ENCODE measurements at places on chromosomes 16 and 17.

DNA sequence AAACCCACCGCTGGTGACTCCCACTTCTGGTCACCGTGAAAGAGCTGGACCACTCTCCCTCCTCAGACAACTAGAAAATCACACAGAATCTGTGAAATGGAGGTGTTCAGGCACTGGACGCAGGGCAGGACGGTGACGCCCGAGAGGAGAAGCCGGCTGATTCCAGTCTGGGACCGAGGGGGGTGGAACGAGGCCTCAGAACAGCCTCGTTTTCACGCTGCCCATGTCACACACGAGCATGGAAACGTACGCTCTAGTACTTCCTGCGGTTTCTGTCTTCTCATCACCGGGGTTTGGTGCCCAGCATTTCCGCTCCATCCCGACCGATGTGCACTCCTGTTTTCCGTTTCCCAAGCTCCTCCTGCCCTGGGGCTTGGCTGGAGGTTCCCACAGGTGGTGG lies 101.8 kb upstream of the METRNL start:
- DNase-seq, result no peak

- DNase-seq, result peak; percentile 92
These were observed 826 bp upstream of the TLCD1 start for GRCh38 chr17:28726627-28727491.

DNA sequence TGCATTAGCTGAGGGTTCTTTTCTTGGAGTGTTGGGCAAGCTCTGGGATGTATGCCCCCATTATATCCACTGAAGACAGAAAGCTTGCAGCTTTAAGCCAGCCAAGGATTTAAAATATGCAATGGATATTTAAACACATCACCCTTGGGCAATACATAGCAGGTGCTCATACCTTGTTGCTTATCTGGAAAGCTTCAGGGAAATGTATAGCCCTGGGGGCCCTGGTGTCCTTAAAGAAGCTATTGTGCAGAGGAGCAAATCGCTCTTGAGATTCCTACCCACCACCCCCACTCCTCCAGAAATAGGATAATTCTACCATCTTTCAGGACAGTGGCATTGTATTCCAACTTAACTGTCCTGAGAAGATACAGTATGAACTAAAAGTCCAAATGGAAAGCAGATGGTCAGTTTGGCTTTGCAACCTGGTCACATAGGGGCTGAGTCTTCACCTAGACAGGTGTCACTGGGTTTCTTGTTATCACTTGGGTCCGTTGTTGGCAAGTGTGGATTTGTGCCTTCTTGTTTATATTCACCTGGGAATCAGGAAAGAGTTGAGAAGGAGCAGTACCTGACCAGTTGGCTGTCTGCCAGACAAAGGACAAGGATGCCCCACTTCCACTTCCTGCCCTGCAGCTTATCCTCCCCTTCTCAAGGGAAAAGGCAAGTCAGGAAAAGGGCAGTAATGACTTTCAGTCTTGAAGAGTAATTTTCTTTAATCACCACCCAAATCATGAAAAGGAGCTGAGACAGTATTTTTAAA lies 3.4 kb downstream of the ANKRD40CL start:
- no peak for DNase-seq

GRCh38 chr16:50838885-50839284 lies 97.0 kb downstream of the CYLD start:
- DNase-seq, result no peak

DNA sequence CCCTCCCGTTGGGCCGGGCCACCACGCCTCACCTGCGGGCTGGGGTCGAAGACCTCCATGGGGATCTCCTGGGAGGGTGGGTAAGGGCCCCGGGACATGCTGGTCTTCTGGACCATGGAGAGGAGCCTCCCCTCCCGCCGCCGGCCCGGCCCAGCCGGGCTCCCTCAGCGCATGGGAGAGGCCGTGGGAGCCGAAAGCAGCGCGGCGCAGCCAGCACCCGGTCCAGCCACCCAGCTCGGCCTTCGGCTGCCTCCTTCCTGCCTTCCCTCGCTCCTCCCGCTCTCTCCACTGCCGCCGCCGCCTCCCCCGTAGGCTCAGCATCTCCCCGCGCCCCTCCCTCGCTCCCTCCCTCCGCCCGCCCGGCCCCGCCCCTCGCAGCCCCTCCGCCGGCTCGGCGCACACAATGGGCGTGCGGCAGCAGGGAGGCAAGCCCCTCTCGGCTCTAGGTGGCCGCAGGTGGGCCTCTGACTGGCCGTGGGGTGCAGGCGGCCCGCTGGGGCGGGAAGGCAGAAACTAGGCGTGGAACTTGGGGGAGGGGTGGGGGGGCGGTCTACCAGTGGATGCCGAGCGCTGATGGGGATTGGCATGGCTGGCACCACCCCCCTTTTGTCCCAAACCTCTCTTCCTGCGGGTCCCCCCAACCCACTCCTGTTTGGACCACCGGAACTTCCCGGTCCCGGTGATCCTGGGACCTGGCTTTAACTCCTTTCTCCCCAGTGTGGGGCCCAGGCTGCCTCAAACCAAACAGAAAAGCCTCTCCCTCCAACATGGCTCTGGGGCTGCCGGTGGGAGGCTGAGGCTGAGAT lies at the start of gene CACNB1:
Gene CACNB1, minus strand, starts transcription at position 290 of the 806 bp plus-strand sequence. Its CDS starts 174 bp downstream, at position 116.
- DNase-seq, result peak; percentile 62

- no peak for DNase-seq
These were observed 151.1 kb upstream of the GSE1 start for GRCh38 chr16:85461814-85462713.

GRCh38 chr16:24753000-24753399 lies 23.5 kb downstream of the TNRC6A start:
- DNase-seq, result no peak

DNA sequence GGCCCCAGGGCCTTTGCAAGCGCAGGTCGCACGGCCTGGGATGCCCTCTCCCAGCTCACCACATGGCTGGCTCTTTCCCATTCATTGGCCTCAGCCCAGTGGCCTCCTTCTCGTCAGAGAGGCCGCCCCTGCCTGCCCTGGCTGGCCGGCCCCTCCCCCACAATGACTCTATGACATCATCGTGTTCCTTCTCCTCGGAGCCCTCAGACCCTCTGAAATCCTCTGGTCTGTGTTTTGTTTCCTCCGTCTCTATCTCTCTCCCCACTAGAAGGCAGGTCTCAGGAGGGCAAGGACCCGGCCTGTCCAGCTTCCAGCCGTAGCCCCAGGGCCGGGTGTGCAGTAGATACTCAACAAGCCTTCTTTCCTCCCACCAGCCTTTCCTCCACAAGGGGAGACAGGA lies 164.8 kb upstream of the FOXF1 start:
- no peak for DNase-seq

DNA sequence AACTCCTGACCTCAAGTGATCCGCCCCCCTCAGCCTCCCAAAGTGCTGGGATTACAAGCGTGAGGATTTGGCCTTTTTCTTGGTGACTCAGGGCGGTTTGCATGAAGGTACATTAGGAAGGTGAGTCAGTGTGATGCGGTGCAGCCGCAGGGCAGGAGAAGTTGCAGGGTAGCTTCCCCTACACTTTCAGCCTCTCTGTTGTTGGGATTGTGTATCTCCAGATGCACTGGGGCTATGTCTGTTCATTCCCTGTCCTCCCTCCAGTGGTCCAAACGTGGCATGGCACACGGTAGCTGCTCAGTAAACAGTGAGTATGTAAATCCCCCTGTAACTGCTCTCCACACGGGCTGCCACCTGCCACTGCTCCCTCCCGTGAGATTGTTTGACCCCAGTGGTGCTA lies 109.1 kb upstream of the CDC42EP4 start:
- DNase-seq, result no peak

- no peak for DNase-seq
These were observed 63.9 kb downstream of the KANSL1 start for GRCh38 chr17:46129302-46129701.

DNA sequence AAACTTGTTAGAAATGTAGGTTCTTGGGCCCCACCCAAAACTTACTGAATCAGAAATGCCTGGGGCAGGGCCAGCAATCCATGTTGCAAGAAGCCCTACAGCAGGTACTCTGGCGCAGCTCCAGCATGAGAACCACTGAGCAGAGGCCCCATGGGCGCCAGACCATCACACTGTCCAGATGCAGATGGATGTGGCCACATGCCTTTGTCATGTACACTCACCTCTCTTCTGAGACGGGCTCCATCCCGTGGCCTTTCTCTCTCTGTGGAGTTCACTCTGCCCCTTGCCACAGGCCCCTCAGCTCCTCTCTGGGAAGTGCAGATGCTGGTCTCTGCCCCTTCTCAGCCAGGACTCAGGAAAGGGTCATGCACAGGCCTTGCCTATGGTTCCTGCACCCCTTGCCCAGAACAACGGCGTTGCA lies 2.3 kb upstream of the CCNF start:
- DNase-seq, result no peak

DNA sequence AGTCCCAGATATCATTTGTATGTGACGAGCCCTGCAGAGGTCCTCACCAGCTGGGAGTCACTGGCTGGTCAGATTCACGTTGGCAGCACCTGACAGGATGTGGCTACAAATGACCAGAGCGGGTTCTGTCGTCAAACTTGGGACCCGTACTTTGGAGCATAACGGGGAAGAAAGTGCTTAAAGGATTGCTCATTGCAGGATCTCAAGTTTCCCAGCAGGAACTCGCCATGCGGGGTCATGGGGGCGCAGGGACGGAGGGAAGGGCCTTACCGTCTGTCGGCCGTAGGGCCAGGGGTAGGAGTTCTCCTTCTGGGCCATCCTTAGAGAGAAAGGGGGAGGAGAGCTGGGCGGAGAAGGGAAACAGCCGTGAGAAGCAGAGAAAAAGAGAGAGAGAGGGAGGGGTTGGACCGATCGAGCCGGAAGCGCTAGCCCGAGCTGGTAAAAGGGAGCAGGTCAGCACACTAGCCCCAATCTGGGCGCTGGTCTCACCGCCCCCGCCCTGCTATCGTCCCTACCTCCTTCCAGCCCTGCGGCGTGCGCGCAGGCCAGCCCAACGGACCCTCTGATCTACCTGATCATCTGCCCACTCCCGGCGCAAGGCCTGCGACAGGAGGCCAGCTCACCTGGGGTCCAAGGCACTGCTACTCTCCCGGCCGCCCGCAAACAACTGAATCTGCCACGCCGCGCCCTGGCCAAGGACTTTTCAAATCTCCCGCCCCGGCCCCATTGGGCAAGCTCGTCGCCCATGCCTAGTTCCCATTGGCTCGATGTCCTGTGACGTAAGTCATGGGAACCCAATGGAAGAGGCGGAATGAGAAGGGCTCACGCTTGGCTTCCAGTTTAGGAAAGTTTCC lies at the start of gene AURKB:
Gene AURKB, minus strand, starts transcription at position 669 of the 854 bp plus-strand sequence. Its CDS starts 351 bp downstream, at position 318.
- peak; percentile 84 for DNase-seq

DNA sequence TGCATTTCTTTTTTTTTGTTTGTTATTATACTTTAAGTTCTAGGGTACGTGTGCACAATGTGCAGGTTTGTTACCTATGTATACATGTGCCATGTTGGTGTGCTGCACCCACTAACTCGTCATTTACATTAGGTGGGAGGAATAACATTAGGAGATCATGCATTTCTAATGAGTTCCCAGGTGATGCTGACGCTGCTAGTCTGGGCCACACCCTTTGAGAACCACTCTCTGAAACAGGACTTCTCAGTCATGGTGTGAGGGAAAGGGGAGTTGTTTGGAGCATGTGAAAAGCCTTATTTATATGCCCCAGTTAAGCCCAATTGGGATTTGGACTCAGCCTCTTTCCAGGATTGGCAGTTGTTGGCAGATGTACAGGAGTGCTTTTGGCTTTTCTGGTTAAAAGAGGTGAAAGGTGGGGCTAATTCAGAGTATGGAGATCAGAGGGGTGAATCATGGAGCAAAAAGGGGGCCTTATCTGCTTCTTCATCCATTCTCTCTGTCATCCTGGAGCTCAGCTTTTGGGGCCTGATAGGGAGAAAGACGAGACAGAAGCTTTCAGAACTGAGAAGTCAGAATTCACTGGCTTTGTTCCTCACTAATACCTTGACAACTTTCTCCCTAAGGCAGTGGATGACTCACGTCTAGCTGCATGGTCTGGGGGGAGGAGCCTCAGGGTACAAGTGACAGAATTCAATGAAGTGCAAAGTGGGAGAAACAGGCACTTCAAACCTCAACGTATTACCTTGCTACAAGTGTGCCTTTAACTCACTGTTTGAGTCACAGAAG lies 180.0 kb upstream of the CACNG3 start:
- DNase-seq, result no peak

GRCh38 chr17:80844418-80844990 lies 147.1 kb upstream of the CHMP6 start:
- no peak for DNase-seq

DNA sequence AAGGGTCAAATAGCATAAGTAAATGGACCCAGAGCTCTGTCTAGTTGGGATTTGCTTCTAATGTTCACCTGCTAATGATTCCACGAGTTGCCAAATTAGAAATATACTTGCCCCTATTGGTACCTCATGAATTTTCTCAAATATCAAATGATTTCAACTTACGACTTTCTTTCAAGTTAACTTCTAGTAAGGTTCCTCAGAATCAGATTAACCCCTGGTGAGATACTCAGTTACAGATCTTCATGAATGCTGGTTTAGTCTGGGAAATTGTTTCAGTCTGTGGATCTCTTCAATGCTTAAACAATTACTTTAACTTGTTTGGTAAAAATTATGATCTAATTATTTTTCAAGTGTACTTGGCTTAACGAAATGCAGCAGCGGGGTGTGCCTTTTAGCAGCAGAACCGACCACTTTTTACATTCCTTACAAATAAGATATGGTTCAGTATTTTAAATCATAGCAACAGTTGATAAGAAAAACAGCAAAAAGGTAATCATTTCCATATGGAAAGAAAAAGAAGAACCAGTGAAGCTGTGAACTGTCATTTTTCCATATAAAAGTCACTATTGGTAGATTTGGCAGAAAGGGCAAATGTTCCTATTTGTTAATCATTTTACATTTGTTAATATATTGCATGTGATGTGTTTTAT lies 34.5 kb downstream of the TUBD1 start:
- no peak for DNase-seq
